Smooth muscle cell of the pulmonary artery (primary cell): ENCODE measurements at places on chromosomes 4 and X. TPM values are rescaled to one million over a fixed set of nuclear protein-coding genes. Genes with fewer than 3 reads are reported as not detected.

The SPOCK3 gene
- 0.65 and 4.1 TPM in 2 replicates for total RNA-seq

The MAOA gene
- total RNA-seq = 18.1 and 18.7 TPM in 2 replicates

The BEX5 gene
- total RNA-seq = not detected in 2 replicates

The CTAG1A gene
- not detected in 2 replicates for total RNA-seq

The SPANXD gene
- total RNA-seq = not detected in 2 replicates

The MAGEA2B gene
- total RNA-seq = not detected in 2 replicates

The RAI2 gene
- total RNA-seq = 0.76 and 2.0 TPM in 2 replicates

The RTL3 gene
- total RNA-seq = 0.07 TPM in 1 of 2 replicates, not detected in the other

The PITX2 gene
- total RNA-seq = 0.10 and 0.33 TPM in 2 replicates
